ENCODE measurements at places on chromosomes 3 and 15.

GRCh38 chr3:107117922-107118536 is 259.2 kb upstream of the CCDC54 start:
- DNase-seq: peak; percentile 12

- no peak for DNase-seq
Measured at GRCh38 chr3:52109611-52110301, 44.5 kb downstream of the POC1A start.

DNA sequence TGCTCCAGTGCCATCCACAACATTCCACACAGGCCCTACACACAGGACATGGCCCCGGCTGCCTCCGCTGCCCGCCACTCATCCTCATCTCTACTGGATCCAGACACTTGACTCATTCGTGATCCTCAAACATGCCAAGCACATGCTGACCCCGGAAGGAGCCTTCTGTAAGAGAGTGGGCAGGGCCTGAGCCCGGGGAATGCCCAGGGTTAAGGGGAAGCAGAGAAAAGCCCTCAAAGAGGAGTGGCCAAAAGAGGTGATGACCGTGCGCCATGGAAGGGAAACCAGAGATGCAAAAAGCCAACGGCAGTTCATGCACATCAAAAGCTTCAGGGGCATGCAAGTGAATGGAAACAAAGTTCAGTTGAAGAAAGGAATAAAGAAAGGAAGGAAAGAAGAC is 46.1 kb downstream of the RFTN1 start:
- peak; percentile 38 for DNase-seq

- DNase-seq: peak; percentile 94
Measured at GRCh38 chr3:150603153-150603979, at the start of gene SELENOT. SELENOT (plus strand) TSS chr3:150603321; CDS start chr3:150603363, 42 bp downstream.

DNA sequence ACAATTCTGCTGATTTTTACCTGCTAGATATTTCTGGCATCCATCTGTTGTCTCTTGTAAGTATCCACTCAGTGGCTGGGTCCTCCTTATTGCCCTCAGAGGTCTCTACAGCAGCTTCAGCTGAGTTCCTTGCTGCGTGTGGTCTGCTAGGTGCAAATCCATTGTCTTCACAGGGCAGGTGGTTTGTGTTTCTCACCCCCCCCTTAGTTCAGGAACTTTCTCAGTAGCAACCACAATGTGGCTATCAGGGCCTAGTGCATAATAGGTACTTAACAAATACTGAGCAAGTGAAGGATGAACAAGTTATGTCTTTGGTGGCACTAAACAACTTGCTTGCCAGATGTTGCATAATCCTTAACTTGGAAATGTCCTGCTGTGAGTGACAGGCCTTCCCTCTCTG is 96.7 kb upstream of the KLHL25 start:
- DNase-seq: no peak

DNA sequence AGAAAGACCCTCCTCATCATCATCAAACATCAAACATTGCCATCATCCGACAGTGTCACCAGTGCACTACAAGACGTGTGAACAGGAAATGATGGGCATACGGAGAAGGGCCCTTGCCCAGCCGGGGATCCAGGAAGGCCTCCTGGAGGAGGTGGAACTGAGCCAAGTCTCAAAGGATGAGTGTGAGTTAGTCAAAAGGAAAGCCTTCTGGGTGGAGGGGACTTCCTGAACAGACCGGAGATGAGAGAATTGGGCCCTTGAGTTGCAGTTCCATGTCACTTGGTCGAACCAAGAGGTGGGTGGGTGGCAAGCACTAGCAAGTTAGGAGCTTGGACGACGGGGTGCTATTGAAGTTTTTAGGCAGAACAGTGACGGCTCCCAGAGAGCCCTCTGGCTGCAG is 8.5 kb downstream of the SEMA4B start:
- no peak for DNase-seq

- DNase-seq: no peak
Measured at GRCh38 chr15:99966815-99967214, 233.6 kb upstream of the LYSMD4 start.

- DNase-seq: no peak
Measured at GRCh38 chr3:130849091-130849552, 44.8 kb upstream of the ATP2C1 start.

DNA sequence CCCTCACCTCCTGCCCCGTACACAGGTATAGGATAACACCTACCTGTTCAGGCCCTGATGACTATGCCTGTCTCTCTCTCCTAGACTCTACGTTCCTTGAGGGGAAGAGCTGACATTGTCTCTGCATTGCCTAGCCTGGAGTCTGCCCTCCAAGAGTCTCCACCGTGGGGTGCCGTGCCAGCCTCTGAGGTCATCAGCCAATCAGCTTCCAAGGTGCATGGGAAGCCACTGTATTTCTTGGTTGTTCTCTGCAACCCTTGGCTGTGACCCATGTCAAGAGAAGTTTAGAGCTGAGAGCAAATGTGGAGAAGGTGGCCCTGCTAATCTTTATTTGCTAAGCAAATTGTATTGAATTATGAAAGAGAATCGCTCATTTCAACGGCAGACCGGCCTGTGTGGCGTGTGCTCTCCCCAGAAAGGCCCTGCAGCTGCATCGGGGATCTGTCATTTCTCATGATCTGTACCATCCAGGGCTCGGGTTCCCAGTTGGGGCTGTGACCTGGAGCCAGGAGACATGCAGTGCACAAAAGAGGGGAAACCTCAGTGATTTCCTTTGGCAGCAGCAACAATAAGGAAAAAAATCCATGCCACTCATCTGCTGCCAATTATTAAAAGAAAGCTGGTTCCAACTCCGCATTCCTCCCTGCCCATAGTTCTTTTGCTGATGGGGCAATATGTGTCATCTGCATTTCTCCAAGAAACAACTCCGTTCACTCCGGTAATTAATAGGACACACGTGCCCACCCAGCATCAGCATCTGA is 182.2 kb downstream of the MEGF11 start:
- no peak for DNase-seq

GRCh38 chr15:67023517-67024313 is 41.7 kb upstream of the SMAD3 start:
- DNase-seq: no peak

GRCh38 chr3:73600293-73600938 is 24.3 kb downstream of the PDZRN3 start:
- DNase-seq: no peak

- DNase-seq: no peak
Measured at GRCh38 chr15:74603789-74604705, 11.6 kb upstream of the CLK3 start.

DNA sequence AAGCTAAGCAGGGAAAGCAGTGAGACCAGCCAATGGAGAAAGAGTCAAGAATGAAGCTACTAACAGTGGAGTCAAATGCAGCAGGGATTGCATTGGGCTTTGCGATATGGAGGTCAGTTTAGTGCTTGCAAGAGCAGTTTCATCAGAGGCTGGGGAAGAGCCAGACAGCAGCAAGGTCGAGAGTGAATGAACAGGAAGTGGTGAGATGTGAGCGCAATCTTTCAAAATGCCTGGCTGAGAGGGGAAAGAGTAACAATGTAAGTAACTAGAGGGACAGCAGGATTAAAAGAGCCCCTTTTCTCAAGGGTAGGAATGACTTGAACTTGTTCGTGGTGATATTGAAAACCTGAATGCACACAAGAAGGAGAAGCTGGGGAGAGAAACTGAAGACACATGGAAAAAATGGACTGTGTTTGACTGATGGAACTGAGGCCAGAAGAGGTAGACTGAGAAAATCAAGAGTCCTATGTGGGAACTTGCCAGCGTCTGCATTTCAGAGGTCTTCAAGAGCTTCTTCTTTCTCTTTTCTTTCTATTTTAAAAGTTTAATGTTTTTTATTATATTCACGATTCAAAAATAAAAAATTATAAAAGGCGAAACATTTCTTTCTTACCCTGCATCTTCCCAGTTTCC is 30.6 kb upstream of the GPR160 start:
- peak; percentile 60 for DNase-seq

- DNase-seq: no peak
Measured at GRCh38 chr15:71409541-71409940, 294.3 kb downstream of the THSD4 start.

DNA sequence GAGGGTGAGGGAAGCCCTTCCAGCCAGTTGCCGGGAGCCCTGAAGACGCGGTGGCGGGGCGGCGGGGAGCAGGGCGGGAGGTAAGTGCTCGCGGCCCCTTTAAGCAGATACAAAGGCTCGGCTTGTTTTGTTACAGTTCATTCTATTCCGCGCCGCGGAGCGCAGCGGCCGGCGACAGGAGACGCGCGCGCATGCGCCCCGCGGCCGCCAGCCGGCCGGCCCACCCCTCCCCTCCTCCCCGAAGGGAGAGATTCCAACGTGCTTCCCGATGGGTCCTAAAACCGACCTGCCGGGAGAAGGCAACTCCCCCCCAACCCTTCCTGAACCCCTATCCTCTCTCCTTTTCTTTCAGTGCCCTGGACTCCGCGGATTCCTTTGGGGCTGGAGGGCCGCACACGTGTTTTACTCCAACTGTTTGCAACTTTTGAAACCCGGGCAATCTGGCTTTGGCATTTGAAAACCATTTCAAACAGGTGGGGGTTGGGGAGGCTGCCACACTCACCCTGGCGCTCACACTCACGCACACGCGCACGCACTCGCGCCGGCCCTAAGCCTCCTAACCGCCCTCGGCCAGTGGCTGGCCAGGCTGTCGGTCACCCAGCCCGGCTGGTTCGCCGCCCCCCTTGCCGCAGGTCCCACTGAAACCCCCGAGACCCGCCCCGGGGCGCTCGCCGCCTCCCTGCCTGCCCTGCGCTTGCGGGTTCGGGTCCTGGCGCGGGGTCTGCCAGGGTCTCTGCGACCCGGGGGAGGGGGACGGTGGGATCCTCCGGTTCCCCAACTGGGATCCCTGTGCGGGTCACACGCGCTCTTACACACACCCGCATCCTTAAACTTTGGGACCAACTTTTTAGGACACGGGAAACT is at the start of gene MAGI1:
Gene MAGI1, minus strand, starts transcription at position 193 of the 864 bp plus-strand sequence. CDS start 610 bp downstream, outside the sequence.
- DNase-seq: peak; percentile 8

DNA sequence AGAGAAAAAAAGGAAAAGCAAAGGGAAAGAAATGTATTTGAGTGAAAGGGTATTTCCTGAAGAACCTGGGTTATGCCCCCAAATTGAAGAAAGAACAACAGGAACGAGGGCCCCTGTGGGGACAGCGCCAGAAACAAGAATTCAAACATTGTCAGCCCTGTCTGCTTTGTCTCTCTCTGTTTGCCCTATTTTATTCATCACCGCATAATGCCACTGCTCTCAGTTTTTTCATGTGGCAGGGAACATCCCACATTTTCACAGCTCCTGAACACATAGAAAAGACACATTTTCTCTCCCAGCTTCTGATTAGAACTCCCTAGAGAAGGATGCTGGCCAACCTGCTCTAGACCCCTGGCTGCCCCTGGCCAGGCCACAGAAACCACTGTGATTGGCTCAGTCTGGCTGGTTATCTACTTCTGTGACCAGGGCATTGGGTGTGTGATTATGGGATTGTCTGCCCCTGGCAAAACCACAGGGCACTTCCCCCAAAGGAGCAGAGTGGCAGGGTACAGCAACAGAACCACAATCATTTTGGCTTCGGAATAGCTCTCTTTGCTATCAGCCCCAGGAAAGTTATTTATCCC is 31.3 kb upstream of the CCDC54 start:
- DNase-seq: no peak

GRCh38 chr15:89360294-89360971 is 25.8 kb upstream of the POLG start:
- no peak for DNase-seq

DNA sequence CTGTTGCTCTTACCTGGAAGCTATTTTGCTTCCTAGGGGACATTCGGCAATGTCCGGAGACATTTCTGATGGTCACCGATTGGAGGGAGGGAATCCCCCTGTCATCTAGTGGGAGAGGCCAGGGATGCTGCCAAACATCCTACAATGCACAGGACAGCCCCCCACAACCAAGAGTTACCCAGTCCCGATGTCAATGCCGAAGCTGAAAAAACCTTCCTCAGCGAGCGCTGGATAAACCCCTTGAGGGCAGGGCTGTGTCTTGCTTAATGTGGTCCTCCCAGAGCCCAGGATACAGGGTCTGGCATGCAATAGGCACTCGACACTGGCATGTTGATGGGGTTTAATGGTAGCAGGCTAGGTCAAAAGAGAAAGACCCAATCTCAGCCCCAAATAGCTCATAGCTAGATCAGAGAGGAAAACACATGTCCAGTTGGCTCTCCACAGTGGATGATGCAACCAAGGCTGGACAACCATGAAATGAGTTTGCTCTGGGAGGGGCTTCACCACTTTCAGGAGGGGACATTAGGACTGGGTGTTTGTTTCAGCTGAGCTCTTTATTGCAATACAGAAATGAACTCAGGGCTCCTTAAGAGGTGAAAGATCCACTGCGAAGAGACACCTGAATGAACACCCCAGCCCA is 16.5 kb upstream of the PAQR5 start:
- no peak for DNase-seq

DNA sequence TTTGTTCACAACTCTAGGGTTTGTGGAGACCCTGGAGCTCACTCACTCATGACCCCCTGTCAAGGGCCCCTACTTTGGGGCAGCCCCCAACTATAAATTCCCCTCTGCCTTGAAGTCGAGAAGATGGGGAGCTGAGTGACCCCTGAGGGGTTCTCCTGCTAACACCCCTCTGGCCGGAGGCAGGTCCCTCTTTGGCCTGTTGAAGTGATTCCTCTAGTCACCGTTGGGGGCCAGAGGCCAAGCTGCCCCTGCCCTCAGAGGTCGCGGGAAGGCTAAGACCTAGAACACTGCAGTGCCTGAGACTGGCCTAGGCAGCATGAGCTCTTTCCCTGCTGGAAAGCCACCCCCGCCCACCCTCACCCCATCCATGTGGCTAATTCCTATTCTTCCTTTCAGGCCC is 15.4 kb upstream of the SKOR1 start:
- no peak for DNase-seq

DNA sequence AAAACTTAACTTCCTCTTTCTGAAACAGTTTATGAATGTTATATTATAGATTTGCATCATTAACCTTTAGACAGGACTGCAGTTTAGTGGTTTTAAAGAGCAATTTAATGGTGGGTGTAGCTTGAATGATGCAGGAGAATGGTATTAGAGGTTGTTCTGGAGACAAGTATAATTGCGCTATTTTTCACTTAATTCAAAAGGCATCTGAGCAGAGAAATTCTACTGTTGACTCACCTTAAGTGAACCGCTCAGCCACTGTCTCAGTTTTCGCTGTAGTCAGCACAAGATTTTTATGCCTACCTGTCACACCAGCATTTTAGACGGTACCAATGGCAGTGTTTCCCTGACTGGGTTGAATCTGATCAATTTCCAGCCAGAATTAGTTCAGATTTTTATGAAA is 348.8 kb upstream of the DCBLD2 start:
- DNase-seq: no peak

DNA sequence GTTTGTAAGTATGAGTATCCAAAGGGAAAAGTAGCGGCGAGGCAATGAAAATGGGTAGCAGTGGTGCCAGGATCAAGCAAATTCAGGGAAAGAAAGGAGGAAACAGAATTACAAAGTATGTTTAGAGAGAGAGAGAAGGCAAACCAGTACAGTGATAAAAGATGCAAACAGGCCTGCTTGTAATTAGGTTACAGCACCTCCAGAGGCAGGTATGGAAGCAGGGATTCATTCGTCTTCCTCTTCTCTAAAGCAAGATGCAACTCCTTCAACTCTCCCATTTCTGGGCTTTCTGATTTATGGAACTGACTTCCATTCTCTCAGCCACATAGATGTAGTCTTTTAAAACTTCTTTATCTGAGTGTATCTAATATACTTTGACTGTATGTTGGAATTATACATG is 68.0 kb downstream of the CRYBG3 start:
- DNase-seq: no peak

Measured in activated CD4-positive, alpha-beta T cell treated with anti-CD3 and anti-CD28 coated beads, Interleukin-2, amount 10 ng/mL, durations not matched to agents 7 days and 5 days (primary cell).